ENCODE measurements at places on chromosomes 1 and 21.

DNA sequence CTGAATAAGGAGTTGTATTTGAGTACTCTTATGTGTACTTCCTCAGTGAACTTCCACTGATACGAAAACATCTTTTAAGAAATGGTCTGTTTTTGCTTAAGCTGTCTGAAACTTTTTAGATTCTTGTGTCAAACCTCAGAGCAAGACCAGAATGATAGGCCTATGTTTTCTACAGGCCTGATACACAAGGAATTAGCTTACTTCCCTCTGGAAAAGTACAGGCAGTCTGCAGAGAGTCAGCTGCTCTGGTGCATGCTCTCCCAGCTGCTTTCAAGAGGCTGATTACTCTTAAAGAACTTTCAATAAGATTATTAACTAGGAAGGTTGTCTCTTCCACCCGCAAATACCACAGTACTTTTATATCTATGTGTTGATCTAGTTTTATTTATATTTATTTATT lies 9.5 kb downstream of the SNX27 start:
- no peak for DNase-seq

GRCh38 chr1:89688607-89689006 lies 55.7 kb downstream of the LRRC8C start:
- DNase-seq: no peak

- no peak for DNase-seq
These were observed 79.7 kb downstream of the ZNF326 start for GRCh38 chr1:90074566-90074965.

GRCh38 chr1:19179597-19180264 lies 30.3 kb downstream of the UBR4 start:
- DNase-seq: peak; percentile 49

DNA sequence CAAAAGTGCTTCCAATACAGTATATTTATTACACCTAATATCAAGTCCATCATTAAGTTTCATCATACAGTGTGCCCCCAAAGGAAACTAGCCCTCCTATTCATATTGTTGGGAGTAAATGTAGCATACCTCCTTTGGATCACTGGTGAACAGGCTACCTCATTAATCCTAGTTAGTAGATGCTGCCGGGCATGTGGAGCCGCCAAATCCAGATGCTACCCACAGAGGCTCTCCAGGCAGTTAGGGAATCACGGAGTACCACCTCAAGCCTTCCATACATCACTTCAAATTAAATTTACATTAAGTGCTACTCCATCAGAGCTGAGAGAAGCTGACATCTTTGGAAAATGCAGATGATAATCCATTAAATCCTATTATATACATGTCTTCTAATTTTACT lies 121.7 kb upstream of the FOXD3 start:
- no peak for DNase-seq
